Stimulated activated naive CD4-positive, alpha-beta T cell treated with Interleukin-2 at 50 U/mL for 16 hours (primary cell): ENCODE measurements at places on chromosomes 12 and 14.

DNA sequence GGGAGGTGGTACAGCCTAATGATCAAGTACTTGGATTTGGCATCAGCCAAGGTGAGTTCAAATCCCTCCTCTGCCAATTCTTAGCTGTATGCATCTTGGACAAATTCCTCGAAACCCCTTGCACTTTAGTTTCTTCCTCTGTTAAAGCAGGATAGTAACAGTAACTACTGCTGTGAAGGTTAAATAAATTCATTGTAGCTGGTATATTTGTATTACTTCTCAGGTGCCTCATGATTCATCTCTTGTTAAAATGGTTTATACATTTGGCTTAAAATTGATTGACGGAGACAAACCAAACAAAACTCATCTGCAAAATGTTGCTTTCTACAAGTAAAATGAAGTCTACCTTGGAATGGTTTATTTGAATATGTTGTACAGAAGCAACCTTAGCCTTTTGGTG lies 2.3 kb upstream of the PTPRB start:
- no peak for DNase-seq

DNA sequence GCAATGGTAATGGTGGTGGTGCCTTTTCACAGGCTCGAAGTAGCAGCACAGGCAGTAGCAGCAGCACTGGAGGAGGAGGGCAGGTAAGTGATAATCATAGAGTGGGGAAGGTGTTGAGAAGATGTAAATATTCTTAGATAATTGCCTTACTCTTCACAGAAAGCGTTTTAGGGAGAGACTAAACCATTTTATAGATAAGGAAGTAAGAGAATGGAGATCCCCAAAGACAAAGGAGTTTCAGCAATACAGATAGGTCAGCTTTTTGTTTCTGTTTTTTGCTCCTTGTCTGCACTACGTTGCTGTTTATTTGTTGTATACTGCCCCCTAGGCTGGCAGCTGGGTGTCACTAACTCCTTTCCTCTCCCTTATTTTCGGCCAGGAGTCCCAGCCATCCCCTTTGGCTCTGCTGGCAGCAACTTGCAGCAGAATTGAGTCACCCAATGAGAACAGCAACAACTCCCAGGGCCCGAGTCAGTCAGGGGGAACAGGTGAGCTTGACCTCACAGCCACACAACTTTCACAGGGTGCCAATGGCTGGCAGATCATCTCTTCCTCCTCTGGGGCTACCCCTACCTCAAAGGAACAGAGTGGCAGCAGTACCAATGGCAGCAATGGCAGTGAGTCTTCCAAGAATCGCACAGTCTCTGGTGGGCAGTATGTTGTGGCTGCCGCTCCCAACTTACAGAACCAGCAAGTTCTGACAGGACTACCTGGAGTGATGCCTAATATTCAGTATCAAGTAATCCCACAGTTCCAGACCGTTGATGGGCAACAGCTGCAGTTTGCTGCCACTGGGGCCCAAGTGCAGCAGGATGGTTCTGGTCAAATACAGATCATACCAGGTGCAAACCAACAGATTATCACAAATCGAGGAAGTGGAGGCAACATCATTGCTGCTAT lies 2.0 kb downstream of the SP1 start:
- DNase-seq: no peak

DNA sequence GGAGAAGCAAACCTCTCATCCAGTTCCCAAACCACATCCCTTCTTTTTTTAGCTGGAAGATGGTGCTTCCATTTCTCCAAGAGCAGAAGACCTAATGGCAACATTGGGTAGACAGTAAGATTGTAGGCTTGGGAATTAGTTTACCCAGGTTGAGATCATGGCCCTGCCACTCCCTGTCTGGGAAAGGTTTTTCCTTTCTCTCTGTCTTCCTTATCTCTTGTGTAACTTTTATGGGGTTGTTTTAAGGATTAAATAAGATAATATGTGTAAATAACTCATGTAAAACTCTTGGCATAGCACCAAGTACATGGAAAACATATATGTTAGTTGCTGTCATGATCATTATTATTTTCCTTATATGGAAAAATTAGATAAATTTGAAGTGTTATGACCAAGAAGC lies 23.2 kb upstream of the PSMA6 start:
- no peak for DNase-seq

DNA sequence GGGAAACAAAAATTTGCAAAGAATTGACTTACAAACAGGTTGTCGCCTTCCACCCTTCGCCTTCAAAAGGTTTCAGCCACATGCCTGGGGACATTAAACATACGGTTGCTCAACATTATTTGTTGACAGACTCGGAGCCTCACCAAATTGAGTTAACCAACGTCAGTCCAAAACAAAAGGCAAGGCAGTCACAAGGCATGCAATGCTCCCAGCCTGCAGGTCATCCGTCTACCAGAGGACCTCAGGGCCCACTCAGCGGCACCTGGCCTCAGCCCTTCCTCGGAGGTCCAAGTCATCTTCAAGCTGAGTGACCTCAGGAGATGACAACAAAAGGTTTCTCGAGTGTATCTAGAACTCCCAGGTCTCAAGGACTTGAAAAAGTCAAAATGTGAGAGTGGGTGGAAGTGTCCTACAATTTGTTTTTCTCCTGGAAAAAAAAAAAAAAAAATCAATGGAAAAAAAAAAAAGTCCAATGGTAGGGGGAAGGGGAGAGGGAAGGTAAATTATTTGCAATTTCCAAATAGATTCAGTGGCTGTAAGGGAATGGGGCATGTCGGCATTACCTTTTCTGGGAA lies 64.3 kb downstream of the KDM2B start:
- no peak for DNase-seq

- no peak for DNase-seq
Measured at GRCh38 chr12:12883369-12884001, 7.9 kb upstream of the GPRC5A start.

GRCh38 chr12:129258781-129259318 lies 405.6 kb downstream of the GLT1D1 start:
- no peak for DNase-seq

DNA sequence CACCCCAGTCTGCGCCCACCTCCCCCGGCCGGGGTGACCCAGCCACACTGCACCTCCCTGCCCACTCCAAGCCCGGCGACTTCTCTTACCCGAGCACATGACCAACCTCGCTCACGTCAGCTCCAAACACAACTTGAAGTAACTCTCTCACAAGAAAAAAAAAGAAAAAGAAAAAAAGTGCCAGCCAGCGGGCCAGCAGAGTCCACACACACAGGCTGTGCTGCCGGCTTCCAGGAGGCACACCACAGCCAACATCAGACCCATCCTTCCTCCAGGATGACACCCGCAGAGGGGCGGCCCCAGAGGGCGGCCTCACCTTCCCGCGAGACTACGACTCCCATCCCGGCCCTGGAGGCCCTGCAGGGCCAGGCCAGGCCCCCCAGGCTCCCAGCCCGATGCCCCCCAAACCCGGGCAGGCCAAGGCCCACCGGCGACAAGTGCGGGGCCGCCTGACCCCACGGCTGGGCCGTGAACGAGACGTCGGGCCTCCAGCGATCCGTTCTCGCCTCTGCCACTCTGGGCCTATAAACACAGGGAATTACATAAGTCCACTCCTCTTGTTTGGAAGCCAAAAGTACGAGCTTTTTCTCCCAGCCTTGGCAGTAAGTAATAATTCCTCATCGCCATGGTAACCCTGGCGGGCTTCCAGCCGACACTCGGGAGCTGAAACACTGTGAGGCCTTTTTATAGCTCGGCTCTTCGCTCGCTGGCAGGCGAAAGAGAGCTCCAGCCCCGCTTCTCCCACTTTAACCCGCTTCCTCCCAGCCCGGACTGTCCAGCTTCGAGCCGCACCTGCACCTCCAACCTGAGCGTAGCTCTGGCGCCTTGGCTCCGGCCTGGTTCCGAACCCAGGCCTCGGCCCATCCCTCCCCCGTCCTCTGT lies 49.1 kb downstream of the NCOR2 start:
- no peak for DNase-seq

GRCh38 chr12:109775172-109775881 lies 57.9 kb downstream of the TRPV4 start:
- peak; percentile 60 for DNase-seq

- DNase-seq: no peak
Measured at GRCh38 chr12:56995201-56995929, 11.0 kb downstream of the ZBTB39 start.

DNA sequence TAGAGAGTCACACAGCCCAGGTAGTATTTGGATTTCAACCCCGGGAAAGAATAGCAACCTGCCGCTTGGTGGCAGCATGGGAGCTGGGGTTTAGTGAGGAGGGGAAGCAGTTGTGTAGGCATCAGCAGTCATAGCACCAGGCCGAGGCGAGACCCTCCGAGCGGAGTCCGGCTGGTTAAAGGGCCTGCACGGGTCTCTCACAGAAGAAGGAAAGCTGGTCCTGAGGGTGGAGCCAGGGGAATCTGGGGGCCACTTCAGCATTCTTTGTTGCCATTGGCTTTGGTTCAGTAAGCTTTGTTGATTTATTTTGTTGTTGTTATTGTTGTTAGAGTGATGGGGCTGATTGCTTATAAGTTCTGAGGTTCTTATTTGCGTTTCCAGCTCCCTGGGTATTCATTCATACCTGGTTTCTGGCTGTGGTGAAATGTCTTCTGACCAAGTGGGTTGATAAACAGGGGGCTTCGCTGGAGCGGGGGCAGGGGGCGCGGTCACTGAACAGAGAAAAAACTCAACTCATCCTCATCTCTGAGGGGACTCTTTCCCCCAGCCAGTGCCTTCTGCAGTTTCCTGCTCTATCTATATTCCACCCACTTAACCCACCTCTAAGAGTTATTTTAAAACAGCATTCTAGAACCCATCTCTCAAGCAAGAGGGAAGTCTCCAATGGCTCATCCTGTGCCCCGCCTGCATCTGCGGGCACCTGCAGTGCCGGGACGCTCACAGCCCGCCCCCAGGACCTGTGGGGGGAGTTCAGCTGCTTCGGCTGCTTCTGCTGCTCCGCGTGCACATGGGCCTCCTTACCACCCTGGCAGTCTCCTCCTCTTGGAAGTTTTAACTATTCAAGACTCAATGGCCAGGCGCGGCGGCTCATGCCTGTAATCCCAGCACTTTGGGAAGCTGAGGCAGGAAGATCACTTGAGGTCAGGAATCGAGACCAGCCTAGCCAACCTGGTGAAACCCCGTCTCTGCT lies 11.6 kb downstream of the CKB start:
- no peak for DNase-seq

DNA sequence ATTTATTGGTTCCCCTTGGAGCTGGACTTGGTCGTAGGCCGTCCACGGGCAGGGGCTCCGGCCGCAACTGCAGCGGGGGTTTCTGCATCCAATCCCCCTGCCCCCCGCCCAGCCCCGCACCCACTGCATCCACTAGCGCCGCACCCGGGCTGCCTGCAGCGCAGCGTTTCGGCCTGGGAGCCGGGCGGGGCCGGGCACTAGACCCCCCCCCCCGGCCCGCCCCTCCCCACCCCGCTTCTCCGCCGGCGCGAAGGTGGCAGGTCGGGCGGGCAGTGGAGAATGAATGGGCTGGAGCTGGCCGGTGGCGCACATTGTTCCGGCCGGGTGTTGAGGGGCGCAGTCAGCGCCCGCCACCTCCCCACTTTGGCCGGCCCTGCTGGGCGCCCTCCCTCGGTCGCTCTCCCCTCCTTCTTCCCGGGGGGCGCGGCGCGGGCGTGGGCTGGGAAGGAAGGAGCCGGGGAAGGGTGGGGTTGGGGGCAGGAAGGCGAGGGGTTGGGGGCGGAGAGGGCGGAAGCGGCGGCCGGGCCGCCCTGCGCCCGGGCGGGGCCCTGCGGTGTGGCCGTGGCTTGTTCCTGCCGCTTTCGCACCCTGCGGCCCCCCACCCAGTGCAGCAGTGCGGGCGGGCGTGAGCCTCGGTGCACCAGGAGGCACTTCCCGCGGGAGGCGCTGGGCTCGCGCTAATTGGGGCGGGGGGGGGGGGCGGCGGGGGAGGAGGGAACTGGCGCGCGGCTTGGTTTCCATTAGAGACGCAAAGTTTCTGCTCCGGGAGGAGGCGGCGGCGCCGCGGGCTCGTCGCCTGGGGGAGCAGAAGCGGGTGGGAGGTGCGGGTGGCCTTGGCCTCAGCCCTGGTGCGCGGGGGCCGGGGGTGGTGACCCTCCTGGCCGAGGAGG lies 841 bp downstream of the CALM1 start:
- DNase-seq: peak; percentile 68

DNA sequence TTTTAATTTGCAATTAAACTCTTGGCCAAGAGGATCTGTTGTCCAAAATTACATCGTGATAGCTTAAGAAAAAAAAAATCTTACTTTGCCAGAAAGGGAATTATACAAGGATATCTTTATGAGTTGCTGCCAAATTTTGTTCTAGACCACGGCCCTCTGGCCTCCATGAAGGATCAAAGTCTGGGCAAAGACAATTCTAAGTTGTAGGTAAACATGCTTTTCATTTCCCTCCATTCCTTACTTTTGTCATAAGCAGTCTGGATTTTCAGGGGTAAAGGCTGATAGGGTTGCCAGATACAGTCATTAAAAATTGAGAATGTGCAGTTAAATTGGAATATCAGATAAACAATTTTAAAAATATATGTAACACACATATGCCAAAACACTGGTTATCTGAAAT lies 135.1 kb downstream of the MON2 start:
- DNase-seq: no peak

DNA sequence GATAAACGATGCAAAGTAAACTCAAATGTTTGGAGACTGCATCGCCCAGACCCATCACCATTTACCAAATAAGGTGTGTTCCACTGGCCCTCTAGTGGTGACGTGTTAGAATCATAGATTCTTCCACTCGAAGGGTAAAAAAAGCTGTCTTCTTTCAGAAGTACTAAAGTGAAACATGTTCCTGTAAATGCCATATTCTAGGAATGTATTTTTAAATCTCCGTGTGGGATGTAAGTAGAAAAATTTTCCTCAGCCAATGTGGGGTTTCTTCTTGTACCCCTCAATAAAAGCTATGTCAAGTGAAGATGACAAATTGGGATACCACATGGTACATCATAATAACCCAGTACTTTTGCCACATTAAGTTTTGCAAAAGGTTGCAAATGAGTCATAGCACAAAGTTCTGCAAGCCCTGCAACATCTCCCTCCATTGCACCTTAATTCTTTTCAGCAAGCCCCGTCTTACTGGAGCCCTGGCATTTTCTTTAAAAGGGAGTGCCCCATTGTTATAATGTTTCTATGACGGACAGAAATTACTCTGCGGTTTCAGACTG lies 100.8 kb downstream of the CCER1 start:
- no peak for DNase-seq
